SIG-M5 (cell line): ENCODE measurements at places on chromosomes 1 and 21.

DNA sequence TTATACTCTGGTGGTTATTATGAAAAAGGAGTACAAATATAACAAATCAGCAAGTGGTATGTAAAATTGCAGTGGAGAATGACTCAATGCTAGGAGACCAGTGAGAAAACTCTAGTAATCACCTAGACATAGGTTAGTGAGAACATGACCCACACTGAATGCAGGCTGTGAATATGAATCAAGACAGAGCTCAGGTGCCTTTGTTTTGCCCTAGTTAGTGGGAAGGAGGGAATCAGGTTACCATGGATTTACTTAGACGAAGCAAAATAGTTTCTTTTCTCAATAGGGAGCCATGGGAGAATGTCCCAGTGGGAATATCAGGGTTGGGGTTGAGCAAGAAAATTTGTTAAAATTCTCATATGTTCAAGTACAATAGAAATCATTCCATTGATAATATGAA is 10.6 kb upstream of the GCLM start:
- DNase-seq: no peak

- DNase-seq: no peak
Observed at GRCh38 chr1:217389895-217390294, 241.0 kb downstream of the GPATCH2 start.

DNA sequence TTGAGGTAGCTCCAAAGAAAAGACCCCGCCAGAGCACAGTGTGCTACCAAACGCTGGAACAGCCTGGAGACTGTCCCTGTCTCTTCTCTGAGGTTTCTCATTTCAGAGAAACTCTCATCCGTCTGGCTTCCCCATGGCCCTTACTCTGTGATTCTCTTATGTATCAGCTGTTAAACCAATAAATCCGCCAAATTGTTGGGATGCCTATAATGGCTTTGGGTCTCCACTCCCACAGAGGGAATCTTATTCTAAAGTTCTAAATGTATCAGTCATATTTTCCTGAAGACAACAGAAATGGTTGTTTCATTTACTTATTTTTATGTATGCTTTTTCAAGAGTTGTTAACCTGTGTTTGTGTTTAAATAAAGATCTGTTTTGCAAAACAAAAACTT is 4.0 kb downstream of the ERG start:
- no peak for DNase-seq

- DNase-seq: no peak
Observed at GRCh38 chr1:67948151-67949080, 102.0 kb downstream of the DIRAS3 start.

- no peak for DNase-seq
Observed at GRCh38 chr1:30700528-30701257, 22.7 kb downstream of the MATN1 start.

DNA sequence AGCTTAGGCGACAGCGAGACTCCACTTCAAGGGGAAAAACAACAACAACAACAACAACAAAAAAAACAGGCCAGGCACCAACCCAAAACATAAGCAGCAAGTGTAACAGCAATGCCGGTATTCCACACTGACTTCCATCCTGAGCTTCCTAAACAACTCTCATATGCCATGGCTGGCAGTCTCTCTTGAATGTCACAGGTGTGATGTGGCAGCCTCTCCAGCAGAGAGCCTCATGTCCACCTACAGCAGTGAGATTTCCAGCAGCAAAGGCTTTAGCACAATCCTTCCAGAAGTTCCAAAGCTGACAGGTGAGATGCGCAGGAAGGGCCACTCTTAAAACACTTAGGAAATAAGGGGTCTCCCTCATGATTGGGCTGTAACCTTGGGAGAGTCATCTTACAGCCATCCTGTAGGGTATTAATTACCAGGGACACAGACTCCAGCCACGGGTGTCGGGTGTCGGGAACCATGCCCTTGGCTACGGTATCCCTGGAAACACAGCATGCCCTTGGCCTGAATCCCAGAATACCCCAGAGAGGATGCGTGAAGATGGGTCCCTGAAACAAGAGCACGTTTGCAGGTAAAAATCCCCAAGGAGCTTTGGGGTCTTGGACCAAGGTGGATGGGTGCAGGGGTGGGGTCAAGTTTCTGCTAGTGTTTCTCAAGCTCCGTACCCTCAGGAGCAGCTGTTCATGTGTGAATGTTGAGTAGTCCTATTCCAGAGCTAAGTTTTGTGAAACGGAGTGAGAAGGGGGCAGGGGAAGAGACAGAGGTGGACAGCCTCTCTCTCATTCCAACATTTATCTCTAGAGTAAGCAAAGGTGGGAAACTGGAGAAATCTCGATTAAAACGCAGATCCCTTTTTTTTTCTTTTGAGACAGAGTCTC is 31.4 kb downstream of the CLSTN1 start:
- DNase-seq: no peak

DNA sequence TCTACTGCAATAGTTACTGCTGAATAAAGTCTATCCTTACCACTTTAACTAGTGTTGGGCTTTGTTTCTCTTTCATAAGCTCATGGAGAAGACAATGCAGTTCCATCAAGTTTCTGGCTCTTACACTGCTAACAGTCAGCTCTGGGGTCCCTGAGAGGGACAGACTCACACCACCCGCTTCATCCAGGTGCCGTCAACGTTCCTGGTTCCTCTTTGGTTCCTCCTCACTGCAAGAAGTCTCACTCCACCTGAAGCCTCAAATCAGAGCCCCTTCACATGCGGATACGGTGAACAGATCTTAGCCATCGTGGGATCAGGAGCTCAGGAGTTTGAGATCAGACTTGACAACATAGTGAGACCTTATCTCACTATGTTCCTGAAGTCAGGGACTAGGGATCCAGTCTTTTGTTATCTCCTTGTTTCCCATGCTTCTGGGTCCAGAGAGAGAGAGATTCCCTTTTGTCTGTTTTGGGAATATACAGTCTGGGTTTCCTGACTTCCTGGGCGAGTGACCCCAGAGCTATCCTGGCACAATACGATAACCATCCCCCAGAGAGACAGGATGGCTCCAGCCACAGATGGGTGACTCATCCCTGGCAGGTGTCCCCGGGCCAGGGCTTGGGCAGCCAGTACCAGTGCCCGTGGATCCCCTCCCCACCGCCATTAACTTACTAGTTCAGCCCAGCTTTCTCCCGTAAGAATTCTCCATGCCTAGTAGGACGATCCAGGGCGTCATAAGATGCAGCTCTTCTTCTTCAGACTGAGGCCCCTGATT is 14.3 kb upstream of the PCP4 start:
- no peak for DNase-seq

DNA sequence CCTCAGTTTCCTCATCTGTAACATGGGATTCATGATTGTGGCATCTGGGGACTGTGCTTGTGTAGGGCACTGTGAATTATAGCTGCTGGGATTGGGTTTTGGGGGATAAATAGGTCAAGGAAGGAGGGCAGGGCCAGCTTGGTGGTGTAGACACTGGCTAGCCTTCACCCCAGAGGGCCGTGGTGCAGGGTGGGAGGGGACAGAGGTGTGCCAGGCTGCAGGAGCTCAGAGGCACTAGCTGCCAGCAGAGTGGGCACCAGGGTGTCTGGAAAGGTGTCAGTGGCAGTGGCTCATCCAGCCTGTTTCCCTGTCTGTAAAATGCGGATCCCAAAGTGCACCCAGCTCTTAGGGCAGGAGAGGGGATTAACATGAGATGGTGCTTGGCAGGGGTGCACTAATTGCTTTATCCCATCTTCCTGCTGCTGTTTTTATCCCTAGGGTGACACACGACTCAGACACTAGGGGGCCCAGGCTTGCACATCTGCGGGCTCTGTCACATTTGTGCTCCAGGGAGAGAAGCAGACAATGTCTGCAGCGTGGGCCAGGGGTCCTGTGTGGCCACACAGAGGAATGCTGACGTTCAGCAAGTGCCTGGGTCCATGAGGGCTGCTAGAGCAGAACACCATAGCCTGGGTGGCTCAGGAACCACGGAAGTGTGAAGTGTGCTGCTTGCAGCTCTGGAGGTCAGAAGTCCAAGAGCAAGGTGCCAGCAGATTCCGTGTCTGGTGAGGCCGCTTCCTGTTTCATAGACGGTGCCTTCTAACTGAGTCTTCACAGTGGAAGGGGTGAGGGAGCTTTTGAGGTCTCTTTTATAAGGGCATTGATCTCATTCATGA is 19.3 kb downstream of the OBSCN start:
- no peak for DNase-seq

DNA sequence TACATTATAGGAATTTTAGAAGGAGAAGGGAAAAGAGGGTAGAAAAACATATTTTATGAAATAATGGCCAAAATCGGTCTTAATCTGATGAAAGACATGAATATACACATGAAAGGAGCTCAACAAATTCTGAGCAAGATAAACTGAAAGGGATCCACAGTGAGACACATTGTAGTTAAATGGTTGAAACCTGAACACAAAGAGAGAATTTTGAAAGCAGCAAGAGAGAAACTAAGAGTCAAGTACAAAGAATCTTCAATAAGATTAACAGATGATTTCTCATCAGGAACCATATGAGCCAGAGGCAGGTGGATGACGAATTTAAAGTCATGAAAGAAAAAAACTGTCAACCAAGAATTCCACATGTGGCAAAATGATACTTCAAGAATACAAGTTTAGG is 15.8 kb upstream of the MTR start:
- no peak for DNase-seq

DNA sequence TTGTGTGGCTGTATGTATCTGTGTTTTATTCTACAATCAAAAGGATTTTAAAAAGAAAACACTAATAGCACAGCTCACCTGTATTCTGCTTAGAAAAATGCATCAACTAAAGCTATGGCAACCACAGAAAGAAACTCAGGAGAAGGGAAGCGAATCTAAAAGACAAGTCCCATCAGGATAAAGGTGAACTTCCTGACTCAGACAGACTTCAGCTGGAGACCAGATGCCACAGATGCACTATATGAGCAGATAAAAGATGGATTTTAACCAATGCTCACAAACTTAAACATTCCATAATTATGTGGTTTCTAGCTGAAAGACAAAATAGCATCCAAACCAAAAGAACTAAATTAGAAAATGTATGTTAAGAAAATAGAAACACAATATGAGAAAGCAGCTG is 231.0 kb downstream of the RERE start:
- DNase-seq: no peak

DNA sequence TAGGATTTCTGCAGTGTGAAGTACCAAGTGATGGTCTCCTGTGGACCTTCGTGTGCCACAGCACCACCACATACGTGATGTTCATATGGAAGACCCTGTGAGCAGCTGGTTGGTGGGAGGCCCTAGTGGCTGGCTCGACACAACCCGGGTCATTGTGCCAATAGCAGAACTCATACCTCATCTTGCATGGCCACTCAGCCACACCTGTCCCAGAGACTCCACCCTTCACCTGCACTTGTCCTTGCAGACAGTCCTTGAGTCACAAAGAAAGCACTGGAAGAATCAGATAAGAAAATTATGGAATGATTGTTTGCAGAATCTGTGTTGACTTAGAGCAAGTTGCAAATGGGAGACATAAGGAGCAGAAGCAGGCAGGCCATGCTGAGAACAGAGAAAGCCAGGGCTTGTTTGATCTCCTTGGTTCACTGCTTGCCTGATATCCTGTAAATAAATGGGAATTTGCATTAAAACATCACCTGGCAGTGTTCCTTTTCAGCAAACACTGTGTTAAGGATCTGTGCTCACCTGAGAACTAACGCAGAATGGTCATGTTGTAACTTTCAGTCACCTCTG is 307.7 kb downstream of the SIPA1L2 start:
- no peak for DNase-seq
